ENCODE measurements at places on chromosomes 16 and 17. TPM values are rescaled to one million over a fixed set of nuclear protein-coding genes. Genes with fewer than 3 reads are reported as not detected.

- no peak overlapping the region for H3K4me3 ChIP-seq
- no peaks in the 10 kb centered on the region for H3K27me3 ChIP-seq
- no peaks in the 10 kb centered on the region for H3K36me3 ChIP-seq
- peaks cover 13% of the 10 kb centered on the region for H3K4me1 ChIP-seq
- peak; percentile 64 for DNase-seq
- no peak overlapping the region for H3K27ac ChIP-seq
These were observed 40.2 kb upstream of the MAF start for GRCh38 chr16:79640513-79641360.

DNA sequence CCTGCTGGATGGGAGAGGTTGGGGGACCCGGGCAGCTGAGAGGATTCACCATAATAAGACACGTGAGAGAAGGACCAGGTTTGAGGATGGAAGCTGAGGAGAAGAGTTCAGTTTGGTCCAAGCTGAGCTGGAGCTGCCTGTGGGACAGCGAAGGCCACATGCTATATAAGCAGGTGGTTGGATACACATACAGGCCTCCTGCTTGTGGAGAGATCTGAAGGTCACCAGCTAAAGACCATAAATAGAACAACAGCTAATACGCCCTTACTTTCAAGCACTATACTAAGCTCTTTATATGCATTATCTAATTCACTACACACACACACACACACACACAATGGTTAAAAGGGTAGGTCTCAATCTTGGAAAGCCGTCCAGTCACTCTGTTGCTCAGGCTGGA lies 32.1 kb downstream of the DUSP14 start:
- peaks cover 43% of the 10 kb centered on the region for H3K36me3 ChIP-seq
- H3K27me3 ChIP-seq, result no peaks in the 10 kb centered on the region
- DNase-seq, result no peak
- H3K27ac ChIP-seq, result no peak overlapping the region

GRCh38 chr17:11981862-11982261 lies 15.4 kb downstream of the ZNF18 start:
- no peaks in the 10 kb centered on the region for H3K27me3 ChIP-seq
- H3K27ac ChIP-seq, result no peak overlapping the region
- no peak overlapping the region for H3K4me3 ChIP-seq

- H3K27ac ChIP-seq, result no peak overlapping the region
- DNase-seq, result no peak
- H3K4me3 ChIP-seq, result no peak overlapping the region
- no peaks in the 10 kb centered on the region for H3K27me3 ChIP-seq
- H3K4me1 ChIP-seq, result no peaks in the 10 kb centered on the region
These were observed 2142.7 kb downstream of the TP53TG3F start for GRCh38 chr16:35602116-35602515.

DNA sequence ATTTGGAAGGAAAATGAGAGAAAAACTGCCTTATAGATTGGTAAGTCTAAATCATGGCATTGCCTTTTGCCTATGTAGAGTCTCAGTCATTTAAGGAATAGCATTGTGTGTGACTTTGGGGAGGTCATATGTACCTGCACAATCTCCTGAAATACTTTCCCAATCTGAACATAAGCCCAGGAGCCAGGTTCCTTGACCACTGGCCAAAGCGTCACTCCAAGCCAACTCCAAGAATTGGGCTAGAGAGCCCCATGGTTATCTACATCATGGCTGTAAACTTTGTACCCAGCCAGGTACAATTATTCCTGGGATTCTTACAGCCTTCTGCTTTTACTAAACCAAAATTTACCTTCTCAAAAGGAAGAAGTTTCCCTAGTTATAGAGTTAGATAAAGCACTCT lies 40.8 kb upstream of the MED13 start:
- H3K27me3 ChIP-seq, result no peaks in the 10 kb centered on the region
- no peak overlapping the region for H3K27ac ChIP-seq
- H3K4me1 ChIP-seq, result no peaks in the 10 kb centered on the region
- H3K4me3 ChIP-seq, result no peak overlapping the region
- no peaks in the 10 kb centered on the region for H3K36me3 ChIP-seq
- no peak for DNase-seq

DNA sequence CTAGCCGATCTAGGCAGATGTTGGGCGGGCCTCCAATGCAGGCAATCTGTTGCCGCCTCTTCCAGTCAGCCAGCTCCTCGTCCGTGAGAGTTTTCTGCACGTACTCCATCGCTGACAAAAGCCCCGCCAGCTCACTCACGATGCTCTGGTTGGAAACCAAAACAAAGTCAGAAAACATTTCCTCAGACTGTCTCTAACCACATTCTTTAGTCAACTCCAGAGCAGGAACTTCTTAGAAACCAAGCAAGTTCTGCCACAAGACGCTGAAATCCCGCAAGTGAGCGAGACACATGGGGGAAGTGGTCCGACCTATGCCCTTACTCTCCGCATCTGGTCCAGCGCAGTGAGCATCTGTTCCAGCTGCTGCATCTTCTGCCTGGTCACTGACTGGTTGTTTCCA lies 49.1 kb downstream of the STAT5A start:
- peak overlapping the region; percentile 21 for H3K27ac ChIP-seq
- peaks cover 95% of the 10 kb centered on the region for H3K36me3 ChIP-seq
- peak; percentile 53 for DNase-seq
- no peak overlapping the region for H3K4me3 ChIP-seq
- H3K4me1 ChIP-seq, result no peaks in the 10 kb centered on the region
- no peaks in the 10 kb centered on the region for H3K27me3 ChIP-seq

DNA sequence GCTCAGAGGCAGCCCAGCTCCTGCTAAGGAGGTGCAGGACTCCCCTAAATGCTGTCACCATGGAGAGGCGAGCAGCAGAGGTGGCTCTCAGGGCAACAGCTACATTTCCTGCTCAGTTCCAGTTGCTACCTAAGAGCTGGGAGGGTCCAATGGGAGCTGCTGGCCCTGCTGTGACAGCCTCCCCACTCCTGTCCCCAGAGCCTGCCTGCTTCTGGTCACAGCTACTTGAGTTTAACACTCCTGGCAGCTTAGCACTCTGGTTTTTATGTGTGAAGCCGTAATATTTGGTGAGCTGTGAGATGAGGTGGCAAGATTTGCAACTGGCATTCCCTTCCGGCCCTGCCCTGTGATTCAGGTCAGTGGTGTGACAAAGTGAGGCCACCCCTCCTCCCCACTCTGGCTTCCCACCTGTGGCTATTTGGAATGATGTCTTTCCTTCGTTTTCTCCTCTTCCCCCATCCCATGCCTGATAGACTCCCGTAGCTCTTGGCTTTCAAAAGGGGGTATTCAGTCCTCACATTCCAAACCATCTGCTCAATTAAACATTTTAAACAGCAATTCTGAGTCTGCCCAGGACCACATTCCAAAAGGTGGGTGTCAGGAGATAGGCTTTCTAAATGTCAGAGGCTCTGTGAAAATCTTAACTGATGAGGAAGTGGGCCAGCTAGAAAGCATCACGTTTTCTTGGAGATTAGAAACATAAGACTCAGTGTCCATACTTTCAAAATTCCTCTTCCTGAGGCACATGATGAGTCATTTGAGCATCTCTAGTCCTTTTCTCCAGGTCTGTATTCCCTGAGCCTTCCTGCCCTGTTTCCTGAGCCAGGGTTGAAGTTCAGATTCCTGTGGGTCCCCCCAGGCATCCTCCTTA lies 42.6 kb upstream of the SKAP1 start:
- H3K27me3 ChIP-seq, result no peaks in the 10 kb centered on the region
- no peaks in the 10 kb centered on the region for H3K4me1 ChIP-seq
- DNase-seq, result no peak
- H3K4me3 ChIP-seq, result no peak overlapping the region
- H3K27ac ChIP-seq, result no peak overlapping the region

DNA sequence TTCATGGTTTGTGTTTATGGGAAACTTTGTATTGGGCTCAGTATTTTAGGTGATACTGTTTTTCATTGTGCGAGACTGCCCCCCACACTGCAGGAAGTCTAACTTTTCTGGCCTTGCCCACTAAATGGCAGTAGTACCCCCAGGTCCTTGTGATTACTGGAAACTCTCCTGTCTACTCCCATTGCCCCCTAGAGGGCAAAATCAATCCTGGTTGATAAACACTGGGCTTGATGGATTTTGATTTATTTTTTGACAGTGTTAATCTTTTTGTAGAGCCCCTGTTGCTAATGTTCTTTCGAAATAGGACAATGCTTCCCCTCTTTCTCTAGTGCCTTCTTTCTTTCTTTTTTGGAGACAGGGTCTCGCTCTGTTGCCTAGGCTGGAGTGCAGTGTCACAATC lies 15.5 kb downstream of the METTL9 start:
- H3K36me3 ChIP-seq, result peaks cover 42% of the 10 kb centered on the region
- H3K27ac ChIP-seq, result no peak overlapping the region
- no peaks in the 10 kb centered on the region for H3K27me3 ChIP-seq
- no peak overlapping the region for H3K4me3 ChIP-seq
- peaks cover 26% of the 10 kb centered on the region for H3K4me1 ChIP-seq
- DNase-seq, result no peak

DNA sequence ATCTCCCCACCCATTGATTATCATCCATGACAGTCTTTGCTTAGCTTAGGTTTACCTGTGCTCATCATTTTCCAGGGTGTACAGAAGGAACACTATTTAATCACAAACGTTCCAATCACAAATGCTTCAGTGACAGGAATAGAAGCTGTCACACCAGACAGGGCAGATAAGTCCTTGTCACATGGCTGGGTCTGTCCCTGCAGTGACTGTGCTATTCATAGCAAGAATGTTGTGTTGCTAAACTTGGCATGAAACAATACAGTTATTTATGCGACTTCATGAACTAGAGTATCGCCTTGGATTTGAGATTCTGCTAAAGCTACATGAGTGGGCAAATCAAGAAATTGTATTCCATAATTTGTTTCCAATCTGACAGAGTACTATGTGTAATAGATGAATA lies 108.4 kb downstream of the CDH13 start:
- no peak overlapping the region for H3K27ac ChIP-seq
- no peaks in the 10 kb centered on the region for H3K4me1 ChIP-seq
- H3K4me3 ChIP-seq, result no peak overlapping the region
- H3K27me3 ChIP-seq, result no peaks in the 10 kb centered on the region
- DNase-seq, result peak; percentile 12
- no peaks in the 10 kb centered on the region for H3K36me3 ChIP-seq

GRCh38 chr16:77584205-77584859 lies 138.0 kb upstream of the NUDT7 start:
- no peaks in the 10 kb centered on the region for H3K4me1 ChIP-seq
- no peak overlapping the region for H3K4me3 ChIP-seq
- peak; percentile 48 for DNase-seq
- no peak overlapping the region for H3K27ac ChIP-seq

The SAT2 gene
- total RNA-seq, result 235 TPM

The ALOX12B gene
- total RNA-seq, result not detected

The TMEM114 gene
- total RNA-seq, result not detected

The BICDL2 gene
- 67.4 TPM for total RNA-seq

The OR4D1 gene
- not detected for total RNA-seq
